ENCODE measurements at places on chromosomes 6 and 20.

GRCh38 chr20:17735206-17735804 lies 35.5 kb downstream of the BANF2 start:
- DNase-seq = no peak

DNA sequence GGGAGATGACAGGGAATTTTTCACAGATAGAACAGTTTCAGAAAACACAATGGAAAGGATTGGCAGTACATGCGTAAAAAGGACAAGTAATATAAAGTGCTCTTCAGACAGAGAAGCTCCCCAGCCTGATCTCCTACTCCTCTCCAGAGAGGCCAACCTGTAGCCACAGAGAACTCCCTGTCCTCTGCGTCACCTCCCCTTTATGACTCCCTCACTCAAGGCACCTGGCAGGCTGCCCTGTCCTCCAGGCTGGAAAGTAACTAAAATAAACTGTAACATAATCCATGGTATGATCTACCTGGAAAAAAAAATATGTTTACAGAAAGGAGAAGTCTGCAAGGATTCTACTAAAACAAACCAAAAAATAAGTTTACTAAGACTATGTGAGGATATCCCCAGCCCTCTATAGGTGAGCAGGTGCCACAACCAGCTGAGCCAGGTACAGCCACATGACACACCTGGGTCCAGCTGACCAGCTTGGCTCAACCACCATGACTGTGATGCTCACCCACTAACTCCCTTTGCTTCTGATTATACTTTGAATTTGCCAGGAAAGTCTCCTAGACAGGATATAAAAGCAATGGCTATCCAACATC lies 29.2 kb downstream of the MBOAT1 start:
- no peak for DNase-seq

- peak; percentile 20 for DNase-seq
Measured at GRCh38 chr6:21193790-21194475, 399.6 kb upstream of the SOX4 start.

- no peak for DNase-seq
Measured at GRCh38 chr20:16423311-16424212, 149.7 kb downstream of the KIF16B start.

GRCh38 chr20:61311656-61312387 lies 59.8 kb downstream of the CDH4 start:
- no peak for DNase-seq

- no peak for DNase-seq
Measured at GRCh38 chr6:3789896-3790558, 38.5 kb upstream of the PXDC1 start.

GRCh38 chr6:116450769-116451740 lies 10.1 kb upstream of the CALHM6 start:
- peak; percentile 73 for DNase-seq

DNA sequence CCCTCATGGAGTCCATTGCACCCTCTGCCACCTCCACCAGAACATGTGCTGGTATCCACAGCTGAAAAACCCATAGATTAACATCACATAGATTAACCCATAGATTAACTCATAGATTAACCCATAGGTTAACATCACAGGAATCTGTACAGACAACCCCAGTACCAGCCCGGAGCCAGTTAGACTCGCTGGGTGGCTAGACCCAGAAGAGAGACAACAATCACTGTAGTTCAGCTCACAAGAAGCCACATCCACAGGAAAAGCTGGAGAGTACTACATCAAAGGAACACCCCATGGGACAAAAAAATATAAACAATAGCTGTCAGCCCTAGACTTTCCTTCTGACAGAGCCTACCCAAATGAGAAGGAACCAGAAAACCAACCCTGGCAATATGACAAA lies 25.1 kb downstream of the SERPINB9 start:
- DNase-seq = no peak

- no peak for DNase-seq
Measured at GRCh38 chr20:36110994-36111393, 43.5 kb upstream of the EPB41L1 start.

- peak; percentile 9 for DNase-seq
Measured at GRCh38 chr6:159761129-159761872, 544 bp upstream of the ACAT2 start.

DNA sequence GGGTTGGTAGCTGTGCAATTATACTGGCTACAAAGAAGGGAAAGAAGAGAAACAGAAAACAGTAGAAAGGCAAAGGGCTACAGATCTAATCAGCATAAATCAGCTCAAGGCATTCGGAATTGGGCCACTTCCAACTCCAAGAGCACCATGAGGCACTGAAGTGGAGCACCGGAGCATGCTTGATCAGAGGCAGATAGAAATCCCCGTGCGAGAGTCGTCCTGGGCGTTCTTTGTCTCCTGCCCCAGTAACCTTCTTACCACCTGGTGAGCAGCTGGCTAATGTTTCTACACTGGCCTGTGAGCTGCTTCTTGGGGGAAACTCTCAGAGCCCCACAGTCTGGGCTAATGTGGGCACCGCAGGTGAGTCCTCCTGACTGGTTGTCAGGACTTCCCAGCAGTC lies 16.7 kb downstream of the NEDD9 start:
- DNase-seq = no peak

Measured in inflammatory macrophage (primary cell).